Hippocampal formation (tissue), 2 donors: ENCODE measurements at places on chromosomes 7 and 10.

DNA sequence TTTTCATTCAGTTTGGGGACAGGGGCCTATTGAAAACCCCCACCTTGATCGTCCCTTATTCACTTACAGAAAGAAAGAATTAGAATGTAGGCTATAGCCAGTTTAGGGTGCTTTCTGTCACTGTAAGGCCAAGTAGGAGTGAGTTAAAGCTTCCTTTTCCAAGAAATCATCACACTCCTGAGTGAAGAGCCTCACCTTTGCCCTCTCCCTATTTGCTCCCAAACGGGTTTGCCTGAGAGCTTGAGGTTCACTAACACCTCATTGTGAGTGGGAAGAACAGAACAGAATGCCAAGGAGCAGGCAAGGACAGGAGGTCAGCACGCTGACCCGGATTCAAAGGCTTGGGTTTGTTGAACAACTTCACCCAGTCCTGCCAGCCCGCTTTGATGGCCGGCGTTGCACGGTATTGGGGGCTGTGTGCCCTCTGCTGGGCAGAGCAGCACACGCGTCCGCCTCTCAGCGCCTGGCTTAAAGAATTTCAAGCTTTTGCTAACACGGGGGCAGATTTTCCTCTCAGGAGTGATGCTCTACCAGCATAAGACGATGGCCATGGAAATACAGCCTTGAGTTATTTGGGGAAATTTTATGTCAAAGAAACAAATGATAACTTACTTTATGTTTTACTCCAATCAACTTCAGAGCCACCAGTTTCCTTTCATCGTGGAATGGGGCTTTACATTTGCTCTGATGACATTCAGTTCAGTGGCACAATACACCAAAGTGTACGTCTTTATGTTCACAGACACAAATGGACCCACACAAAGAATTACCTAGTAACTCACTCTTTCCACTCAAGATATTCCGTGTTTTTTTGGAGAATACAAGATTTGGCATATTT lies 470.0 kb downstream of the SUGCT start:
- peak; percentile 38 for DNase-seq

DNA sequence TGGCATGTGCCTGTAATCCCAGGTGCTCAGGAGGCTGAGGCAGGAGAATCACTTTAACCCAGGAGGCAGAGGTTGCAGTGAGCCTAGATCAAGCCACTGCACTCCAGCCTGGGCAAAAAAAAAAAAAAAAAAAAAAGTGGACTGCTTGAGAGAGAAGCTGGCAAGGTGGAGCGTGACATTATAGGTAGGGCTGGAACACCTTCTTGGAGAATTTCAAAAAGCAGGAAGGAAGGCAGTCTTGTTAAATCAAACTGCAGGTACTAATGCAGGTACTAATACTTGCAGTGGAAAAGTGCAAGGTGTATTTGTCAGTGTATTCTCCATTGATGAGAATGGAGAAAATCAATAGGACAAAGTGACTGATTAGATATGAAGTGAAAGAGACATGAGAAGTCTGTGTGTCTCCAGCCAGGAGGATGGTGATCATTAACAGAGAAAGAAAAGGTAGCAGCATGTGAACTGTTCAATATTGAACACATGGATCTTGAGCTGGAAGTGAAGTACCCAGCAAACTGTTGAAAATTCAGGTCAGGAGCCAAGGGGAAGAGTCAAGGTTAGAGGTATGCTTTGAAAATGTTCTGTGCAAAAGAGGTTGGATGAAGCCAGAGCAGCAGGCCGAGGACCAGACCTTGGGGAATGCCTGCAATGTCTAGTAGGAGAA lies 12.6 kb upstream of the SLC16A12 start:
- no peak for DNase-seq

GRCh38 chr10:96863922-96864543 lies 31.9 kb downstream of the LCOR start:
- DNase-seq = no peak

DNA sequence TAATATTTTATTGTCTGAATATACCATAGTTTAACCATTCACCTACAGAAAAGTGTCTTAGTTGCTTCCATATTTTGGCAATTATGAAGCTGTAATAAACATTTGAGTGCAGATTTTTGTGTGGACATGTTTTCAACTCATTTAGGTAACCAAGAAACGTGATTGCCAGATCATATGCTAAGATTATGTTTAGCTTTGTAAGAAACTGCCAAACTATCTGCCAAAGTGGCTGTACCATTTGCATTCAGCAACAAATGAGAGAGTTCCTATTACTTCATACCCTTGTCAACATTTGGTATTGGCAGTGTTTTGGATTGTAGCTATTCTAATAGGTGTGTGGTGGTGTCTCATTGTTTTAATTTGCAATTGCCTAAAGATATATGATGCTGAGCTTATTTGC lies 233.5 kb downstream of the TMEM26 start:
- no peak for DNase-seq

DNA sequence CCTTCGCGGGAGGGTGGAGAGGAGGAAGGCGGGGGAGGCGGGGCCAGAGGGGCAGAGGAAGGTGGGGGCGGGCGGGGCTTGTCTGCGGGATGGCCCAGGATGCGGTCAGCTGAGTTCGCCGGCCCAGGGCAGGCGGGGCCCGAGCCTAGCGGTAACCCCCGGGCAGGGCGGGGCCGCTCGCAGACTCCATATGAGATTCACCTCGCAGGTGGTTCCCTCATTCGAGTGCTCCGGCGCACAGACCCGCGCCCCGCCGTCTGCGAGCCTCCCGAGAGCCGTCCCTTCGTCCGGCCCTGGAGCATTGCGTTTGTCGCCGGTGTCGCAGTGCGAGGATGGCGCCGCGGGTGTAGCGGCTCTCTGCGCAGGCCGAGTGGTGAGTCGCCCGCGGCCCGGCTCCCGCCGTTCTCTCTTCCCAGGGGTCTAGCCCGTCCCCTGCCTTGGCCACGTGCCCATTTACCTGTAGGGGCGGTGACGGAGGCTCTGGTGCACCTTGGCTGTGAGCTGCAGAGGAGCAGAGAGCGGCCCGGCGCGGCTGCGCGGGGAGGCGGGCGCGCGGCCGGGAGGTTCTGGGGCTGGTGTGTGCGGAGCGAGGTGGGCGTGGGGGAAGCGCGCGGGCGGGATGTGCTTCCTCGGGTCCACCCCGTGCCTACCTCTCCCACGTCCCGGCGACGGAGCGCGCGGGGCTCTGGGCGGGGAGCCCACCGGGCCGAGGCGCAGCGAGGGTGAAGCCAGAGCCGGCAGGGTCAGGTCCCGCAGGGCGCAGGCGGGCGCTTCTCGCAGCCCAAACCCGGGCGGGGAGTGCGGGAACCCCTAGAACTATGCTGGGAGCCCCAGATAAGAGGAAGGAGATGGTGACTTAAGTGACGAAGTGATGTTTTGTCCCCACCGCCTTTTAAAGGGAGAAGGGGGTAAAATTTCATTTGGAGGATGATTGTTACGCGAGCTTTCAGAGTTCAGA lies at the start of gene UPP1:
Gene UPP1, plus strand, starts transcription at position 220 of the 958 bp plus-strand sequence. CDS start 5,519 bp downstream, outside the sequence.
- DNase-seq = peak; percentile 31

DNA sequence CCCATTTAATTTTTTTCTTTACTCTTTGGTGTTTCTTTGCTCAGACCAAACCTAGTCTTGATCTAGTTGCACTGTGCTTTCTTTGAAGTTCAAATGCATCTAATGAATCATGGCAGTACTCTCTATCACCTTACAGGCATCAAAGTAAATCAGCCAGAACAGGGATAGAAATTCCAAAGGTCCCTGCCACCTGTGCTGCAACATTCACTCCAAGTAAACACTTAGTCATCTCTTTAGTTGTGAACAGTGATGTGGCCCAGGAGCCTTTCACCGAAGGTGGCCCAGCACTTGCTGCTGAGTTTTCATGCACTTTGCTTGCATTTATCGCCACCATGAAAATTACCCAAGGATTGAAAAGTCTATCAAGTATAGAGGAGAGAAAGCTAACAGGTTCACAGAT lies 314.1 kb upstream of the ETV1 start:
- DNase-seq = no peak

DNA sequence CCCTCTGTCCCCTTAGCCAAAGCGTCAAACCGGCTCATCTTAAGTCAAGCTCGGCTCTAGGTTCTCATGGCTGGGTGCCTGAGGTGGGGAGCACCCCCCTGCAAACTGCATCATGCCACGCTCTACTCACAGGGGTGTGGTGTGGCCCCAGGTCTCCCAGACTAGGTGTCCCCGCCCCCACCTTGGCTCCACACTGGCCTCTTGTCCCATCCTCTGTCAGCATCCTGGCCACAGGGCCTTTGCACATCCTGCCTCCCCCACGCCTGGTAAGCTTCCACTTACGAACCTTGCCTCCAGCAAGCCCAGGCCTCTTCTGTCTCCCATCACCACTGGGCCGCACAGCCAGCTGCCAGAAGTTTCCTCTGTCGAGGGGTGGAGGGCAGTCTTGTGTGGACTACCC lies 20.2 kb upstream of the GRIFIN start:
- no peak for DNase-seq

GRCh38 chr10:34467364-34467763 lies 347.7 kb downstream of the PARD3 start:
- no peak for DNase-seq

DNA sequence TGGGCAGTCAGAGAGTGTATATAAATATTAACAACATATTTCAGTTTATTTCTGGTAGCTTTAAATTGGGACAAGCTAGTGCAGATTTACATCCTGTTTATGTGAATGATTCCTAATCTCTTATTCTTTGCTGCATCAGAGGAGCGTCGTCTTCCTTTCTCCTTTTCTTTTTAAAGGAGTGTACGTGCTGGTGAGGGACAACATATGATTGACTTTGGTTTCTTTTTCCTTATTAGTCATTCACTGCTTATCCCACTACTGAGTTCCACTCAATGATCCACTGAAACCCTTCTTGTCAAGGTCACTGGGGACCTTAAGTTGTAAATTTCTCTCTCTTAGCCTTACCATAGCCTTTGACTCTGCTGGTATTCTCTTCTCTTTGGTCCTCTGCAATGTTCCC lies 116.3 kb downstream of the EXOC4 start:
- DNase-seq = no peak

- no peak for DNase-seq
Observed at GRCh38 chr7:156603011-156603410, 37.6 kb upstream of the RNF32 start.

DNA sequence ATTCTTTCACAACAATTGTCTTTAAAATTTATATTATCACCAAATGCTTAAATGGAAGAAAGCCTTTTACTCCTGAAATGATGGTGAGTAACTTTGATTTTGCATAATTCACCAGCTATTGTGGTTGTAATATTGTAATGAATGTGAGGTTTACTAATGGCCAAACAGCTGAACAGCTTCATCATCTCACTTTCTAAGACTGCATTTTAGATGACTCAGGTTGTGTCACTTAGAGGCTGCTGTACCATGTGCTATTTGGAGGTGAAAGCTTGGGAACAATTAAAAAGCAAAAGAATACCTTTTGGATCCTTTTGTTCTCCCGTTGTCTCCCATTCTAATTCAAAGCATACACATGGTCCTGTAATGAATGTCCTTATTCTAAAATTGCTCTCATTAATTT lies 604.0 kb upstream of the PFKP start:
- no peak for DNase-seq

DNA sequence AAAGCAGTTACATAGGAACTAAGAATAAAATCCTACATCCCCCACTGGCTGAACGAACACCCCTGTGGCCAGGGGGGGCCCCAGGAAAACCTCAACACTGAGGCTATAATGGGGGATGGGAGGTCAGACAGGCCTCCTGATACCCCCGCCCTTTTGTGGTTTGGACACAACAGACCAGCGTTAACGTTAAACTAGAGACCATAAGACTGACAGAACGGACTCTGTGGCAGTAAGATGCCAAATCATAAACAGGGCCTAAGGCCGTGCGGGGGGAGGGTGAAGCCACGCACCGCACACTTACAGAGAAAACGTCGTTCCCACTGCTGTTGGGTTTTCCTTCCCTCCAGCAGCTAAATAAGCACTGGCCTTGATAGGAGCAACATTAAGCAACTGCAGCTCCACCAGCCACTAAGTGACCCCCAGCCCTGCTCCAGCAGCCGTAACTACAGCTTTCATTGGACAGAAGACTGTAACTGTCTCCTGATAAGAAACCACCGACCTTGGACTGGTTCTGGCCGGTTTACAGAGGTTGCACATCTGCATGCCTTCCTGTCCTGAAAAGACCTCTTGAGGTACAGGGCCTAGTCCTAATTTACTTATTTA lies 3.4 kb upstream of the PPP2R2D start:
- DNase-seq = no peak

- DNase-seq = no peak
Observed at GRCh38 chr7:98358706-98359105, 42.2 kb downstream of the BAIAP2L1 start.

DNA sequence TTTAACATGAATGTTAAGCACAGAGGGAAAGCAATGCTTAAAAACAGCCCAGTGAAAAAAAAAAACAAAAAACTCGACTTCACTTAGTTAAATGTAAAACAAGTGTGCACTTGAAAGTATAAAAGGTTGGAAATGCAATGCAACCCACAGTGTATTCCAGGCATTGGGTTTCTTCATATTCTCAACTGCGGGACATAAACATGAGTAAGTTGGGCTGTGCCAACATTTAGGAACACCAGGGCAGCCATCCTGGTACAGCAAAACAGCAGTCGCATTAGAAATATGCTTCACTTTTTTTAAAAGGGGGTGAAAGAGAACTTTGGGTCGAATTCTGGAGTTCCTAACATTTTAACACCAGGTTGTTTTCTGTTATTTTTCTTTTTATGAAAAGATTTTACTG lies 937 bp downstream of the STEAP1 start:
- DNase-seq = no peak

- DNase-seq = no peak
Observed at GRCh38 chr7:14275356-14275755, 285.9 kb upstream of the ETV1 start.

- DNase-seq = no peak
Observed at GRCh38 chr10:77190291-77190690, 447.3 kb downstream of the KCNMA1 start.

- no peak for DNase-seq
Observed at GRCh38 chr10:119274519-119275045, 67.2 kb downstream of the GRK5 start.

DNA sequence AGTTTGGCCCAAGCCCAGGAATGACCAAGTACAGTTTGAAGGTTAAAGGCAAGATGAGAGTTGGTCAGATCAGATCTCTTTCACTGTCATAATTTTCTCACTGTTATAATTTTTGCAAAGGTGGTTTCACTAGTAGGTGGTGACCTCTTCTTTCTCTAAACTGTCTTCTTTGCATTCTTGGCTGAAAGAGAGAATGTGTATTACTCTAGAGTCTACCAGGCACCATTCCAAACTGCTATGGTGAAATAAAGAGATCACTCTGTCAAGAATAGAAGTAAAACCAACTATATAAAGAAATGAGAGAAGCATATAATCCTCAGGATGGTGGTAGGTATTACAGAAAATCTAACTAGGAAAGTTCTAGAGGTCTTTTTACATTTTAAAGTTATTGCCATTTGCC lies 72.7 kb downstream of the DYNC1I1 start:
- no peak for DNase-seq

DNA sequence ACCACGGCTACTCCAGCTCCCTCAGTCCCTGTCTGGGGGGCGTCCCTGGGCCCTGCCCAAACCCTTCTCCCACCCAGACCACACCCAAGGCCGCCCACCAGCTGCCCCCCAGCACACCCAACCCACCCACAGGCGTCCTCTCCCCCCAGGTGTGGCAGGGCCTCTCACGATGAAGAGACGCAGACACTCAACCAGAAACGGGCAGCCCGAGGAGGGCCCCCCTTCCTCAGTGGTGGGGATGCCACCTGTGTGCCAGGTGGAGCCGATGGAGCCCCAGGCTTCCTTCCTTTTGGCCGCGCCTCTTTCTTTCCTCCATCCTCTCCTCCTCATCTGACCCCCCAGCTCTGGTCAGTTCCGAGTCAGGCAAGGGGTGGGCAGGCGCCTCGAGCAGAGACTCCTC lies 28.7 kb downstream of the ADGRA1 start:
- no peak for DNase-seq

- DNase-seq = no peak
Observed at GRCh38 chr10:49292565-49293207, 6.3 kb upstream of the C10orf71 start.
